ENCODE measurements at places on chromosomes 12 and 14.

GRCh38 chr14:34436118-34436905, 25.7 kb downstream of the SPTSSA start:
- peak; percentile 38 for DNase-seq

DNA sequence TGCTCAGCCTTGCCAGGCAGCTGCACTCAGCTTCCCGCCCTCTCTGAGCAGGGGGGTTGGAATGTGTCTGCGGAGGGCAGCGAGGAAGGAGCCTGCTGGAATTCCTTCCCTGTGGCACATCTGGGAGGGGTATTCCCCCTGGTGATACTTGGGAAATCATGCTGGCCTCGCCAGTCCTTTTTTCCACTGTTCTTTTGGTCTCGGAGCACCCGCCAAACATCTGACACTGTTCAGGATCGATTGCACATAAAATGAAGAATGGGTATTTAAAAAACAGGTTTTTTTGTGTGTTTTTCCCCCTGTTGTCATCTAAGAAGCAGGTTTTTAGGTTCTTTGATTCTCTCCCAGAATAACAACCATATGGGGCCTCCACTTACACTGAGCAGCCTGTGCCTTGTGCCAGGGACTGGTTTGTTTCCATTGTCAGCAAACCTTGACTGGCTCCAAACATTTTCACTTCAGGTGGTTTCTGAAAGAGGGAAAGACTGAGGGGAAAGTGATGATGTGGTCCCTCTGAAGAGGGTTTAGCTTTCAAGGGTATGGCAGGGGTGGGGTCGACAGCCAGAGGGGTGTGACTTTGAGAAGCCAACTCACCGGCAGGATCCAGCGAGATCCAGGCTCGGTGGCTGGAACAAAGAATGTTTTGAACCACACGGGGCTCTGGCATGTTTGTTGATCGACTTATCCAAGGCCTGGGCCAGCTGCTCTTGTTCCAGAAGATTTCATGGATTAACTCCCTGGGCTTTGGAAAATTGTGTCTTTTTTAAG, 215.1 kb downstream of the CACNA1C start:
- peak; percentile 82 for DNase-seq

DNA sequence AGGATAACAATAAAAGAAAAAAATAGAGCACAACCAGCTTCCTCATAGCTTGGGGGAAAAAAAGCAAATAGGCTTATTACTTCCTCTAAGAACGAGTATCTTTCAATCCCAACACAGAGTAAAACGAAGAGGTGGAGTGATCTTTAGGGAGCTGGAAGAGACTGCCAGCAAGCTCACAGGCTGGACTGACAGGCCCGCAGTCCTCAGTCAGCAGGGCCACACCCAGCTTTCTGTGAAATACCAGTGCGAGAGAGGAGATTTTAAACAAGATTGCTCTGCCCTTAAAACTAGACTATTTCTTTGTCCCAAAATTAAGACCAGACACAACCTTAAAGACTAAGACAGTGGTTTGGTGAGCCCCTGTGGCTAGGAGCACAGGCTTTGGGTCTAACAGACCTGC, 32.9 kb downstream of the SETD3 start:
- no peak for DNase-seq

DNA sequence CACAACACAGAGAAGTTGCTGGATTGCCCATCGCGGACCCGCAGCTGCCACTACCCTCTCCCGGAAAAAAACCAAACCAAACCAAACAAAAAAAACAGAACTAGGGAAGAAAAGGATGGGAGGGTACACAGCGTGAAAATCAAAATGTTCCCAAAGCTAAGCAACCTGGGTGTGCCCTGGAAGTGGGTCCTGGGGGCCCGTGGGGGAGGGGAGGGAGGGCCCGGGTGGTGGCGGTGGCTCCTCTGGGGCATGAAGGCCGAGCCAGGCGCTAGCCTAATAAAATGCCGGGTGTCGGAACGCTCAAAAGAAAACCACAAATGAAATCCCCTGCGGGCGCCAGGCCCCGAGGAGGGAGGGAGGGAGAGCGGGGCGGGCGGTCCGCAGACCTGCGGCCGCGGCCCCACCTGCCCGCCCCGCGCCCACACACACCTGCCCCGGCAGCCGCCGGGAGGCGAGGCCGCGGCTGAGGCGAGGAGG, 787 bp downstream of the HECTD4 start:
- no peak for DNase-seq

GRCh38 chr14:42192738-42193653, 586.3 kb downstream of the LRFN5 start:
- DNase-seq, result peak; percentile 97

DNA sequence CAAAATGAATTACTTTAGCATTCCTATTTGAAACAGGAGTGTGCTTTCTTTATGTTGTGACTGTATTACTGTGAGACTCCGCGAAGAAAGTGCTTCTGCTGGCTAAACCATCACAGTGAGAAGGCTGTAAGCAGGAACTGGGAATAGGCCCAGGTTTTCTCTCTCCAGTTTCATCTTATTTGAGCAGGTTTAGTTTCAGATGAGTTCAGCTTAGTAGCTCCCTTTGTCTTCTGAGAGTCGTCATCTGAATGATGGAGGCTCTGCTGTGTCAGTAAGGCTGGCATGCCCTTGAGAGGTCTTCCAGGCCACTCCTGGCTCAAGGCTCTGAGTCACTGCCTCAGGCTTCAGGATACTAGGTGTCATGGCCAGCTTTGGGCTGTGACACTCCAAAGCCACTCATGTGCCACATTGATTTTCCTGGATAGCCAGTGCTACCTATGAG, 205.6 kb upstream of the RGS6 start:
- DNase-seq, result no peak

- DNase-seq, result peak; percentile 16
These were observed 50.7 kb downstream of the ZC3H14 start for GRCh38 chr14:88613552-88614010.

DNA sequence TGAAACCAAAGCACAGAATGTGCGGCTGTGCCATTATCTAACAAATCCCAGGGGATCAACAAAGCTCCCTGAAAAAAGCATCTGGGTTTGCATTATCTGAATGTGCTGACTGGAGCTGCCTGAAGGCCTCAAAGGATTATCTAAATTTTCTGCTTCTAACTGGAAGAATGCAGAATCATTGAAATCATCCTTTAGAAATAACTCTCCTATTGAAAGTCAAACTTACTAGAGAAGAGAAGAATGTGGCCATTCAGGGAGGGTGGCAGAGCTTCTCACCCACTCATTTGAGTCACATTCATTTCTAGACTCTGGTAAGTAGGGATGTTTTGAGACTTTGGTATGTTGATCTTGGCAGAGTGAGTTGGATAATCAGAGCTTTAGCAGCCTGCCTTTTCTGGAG, 220.6 kb upstream of the RGS6 start:
- peak; percentile 93 for DNase-seq

- peak; percentile 72 for DNase-seq
These were observed 41.4 kb upstream of the MANSC4 start for GRCh38 chr12:27821259-27821973.

GRCh38 chr12:47268501-47269454, 189.0 kb upstream of the AMIGO2 start:
- no peak for DNase-seq

- DNase-seq, result no peak
These were observed 443.2 kb upstream of the TMEM132C start for GRCh38 chr12:127823801-127824200.

DNA sequence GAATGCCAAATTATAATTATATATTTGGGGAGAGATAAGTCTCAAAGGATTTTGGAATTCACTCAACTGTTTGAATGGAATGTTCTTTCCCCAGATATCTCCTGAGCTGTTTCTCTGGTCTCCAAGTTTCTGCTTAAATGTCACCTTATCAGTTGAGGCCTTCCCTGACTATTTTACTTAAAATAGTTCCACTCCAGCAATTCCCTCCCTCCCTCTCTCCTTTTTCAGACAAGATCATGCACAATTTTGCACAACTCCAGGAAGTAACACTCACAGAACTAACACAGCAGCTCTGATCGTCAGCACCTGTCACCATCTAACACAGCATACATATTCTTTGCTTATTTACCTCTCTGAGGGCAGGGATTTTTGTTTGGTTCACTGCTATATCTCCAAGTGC, 12.5 kb downstream of the BTG1 start:
- no peak for DNase-seq

- no peak for DNase-seq
These were observed 66.6 kb downstream of the RPS6KA5 start for GRCh38 chr14:90993792-90994191.

GRCh38 chr12:68364328-68364727, 32.2 kb upstream of the MDM1 start:
- no peak for DNase-seq

DNA sequence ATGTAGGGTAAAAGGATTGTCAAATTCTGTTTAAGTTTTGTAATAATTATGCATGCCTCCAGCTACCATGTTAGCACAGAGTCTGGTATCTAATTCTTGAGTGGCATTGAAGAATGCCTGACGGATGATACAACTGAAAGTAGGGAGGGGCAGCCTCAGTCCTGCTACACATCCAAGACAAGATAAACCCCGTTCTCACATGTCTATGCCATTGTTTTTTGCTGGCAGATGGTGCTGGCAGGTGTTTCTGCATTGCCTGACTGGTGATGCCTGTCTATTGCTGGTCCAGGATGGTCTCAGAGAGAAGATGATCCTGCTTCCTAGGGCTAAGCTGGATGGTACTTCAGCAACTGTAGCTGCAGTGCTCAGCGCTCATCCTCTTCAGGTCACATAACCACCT, 245.8 kb upstream of the NAV3 start:
- DNase-seq, result no peak

DNA sequence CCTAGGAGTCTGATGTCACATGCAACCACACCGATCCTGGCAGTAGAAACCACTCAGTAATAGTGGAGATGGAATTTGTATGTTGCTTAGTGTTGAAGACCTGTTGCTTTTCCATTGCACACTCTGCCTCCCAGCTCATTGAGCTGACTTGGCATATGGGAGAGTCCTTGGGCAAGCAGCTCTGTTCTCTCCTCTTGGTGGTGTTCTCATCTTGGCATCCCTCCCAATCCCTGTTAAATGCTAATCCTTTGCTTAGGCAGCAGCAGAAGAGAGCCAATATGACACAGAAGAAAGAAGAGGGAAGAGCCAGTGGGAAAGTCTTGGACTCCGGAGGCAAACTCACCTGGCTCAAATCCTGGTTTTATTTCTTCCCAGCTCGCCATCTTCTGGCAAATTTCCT, 178.0 kb upstream of the CAND1 start:
- DNase-seq, result no peak

- no peak for DNase-seq
These were observed 67.5 kb downstream of the TNFAIP2 start for GRCh38 chr14:103190741-103191140.

- peak; percentile 42 for DNase-seq
These were observed 468.8 kb downstream of the BCL11B start for GRCh38 chr14:98803196-98803595.

- peak; percentile 82 for DNase-seq
These were observed 18.8 kb upstream of the GAS2L3 start for GRCh38 chr12:100554608-100555077.

GRCh38 chr12:52942066-52942900, 6.6 kb upstream of the KRT18 start:
- no peak for DNase-seq

- DNase-seq, result no peak
These were observed 10.5 kb downstream of the MLXIP start for GRCh38 chr12:122089077-122089476.

DNA sequence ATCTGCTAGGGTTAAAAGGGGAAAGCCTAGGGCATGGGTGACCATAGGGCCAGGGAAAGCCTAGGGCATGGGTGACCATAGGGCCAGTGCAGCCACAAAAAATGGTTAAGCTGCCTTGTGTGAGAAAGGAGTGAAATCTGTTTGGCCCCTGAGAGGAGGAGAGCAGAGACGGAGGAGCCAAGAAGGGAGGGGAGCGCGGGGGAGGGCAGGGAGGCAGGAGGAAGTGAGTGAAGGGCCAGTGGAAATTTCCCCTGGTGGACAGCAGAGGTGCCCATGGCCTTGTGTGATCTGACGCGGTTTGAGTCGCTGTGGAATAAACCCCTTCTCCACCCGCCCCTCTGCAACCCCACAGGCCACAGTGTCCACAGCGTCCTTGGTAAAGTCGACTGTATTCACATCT, 618 bp upstream of the AQP6 start:
- no peak for DNase-seq

- peak; percentile 35 for DNase-seq
These were observed 249.7 kb downstream of the FOXG1 start for GRCh38 chr14:29016050-29016900.

GRCh38 chr14:99225436-99226203, 46.4 kb downstream of the BCL11B start:
- peak; percentile 67 for DNase-seq

- DNase-seq, result no peak
These were observed 12.9 kb downstream of the MMP14 start for GRCh38 chr14:22849212-22849819.

DNA sequence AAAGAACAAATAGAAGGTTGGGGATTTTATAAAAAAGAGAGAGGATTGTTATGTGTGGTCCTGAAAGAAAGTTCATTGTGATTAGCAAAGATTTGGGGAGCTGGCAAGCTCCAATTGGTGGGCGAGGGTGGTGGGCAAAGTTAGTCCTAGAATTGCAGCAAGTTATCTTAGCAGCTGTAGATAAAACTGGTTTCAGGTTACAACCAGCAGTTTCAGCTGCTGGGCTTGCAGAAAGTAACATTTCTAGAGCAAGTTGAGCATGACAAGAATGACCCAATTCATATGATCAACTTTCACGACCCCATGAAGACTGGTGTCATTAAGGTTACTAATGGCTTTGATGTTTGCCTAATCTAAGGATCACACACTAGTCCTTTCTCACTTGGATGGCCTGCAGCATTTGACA, 177.9 kb upstream of the NUDT4 start:
- DNase-seq, result no peak

GRCh38 chr14:61887628-61888027, 125.4 kb downstream of the SNAPC1 start:
- DNase-seq, result no peak

GRCh38 chr12:22329621-22330020, 4.9 kb downstream of the ST8SIA1 start:
- DNase-seq, result no peak

DNA sequence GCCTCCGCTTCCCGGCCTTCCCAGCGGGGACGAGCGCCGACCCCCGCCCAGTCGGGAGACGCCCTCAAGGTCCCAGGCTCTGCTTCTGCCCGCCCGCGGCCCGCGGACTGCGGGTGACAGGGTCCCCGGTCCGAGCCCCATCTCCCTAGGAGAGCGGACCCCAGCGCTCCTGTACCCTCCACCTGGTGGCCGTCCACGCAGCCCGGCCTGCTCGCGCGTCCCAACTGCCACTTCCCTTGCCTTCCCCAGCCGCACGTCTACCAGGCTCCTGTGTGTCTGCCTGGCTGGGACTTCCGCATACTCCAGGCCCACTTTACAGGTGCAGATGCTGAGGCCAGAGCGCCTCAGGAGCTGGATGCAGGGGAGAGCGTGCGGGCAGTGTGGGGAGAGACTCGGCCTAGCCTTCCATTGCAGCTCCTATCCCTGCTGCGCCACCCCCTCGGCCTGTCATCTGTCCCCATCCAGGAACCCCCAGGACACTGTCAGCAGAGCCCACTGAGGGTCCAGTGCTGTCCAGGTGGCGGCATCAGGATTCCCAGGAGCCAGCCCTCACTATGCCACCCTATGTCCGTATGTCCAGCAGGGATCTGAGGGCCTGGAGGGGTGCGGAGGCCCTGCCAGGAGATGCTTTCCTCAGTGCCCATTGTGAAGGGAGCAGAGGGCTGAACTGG, 8.0 kb upstream of the ANKRD9 start:
- no peak for DNase-seq

GRCh38 chr12:10397296-10397695, 7.5 kb upstream of the KLRK1 start:
- DNase-seq, result no peak

Measured in fibroblast of skin of right quadriceps (primary cell).